ENCODE measurements at places on chromosomes 11 and 22.

DNA sequence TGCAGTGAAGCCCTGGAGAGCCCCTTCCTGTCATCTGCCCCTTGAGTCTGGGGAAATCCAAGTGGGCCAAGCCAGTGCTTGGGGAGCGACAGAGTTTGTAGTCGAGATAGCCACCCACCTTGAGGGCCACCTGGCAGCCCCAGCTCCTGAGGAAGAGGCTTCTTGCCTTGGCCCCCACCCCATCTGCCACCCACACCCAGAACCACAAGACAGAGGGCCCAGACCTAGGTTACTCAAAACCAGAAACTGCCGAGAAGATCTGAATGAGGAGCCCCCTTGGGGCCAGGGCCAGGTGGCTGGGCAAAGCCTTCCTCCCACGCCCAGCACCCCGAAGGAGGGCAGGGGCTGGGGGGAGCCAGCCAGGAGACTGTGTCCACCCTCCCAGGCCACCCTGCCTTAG, 18.8 kb upstream of the PRR5 start:
- DNase-seq, result no peak

- DNase-seq, result no peak
These were observed 2.0 kb downstream of the KCNJ11 start for GRCh38 chr11:17386331-17387084.

DNA sequence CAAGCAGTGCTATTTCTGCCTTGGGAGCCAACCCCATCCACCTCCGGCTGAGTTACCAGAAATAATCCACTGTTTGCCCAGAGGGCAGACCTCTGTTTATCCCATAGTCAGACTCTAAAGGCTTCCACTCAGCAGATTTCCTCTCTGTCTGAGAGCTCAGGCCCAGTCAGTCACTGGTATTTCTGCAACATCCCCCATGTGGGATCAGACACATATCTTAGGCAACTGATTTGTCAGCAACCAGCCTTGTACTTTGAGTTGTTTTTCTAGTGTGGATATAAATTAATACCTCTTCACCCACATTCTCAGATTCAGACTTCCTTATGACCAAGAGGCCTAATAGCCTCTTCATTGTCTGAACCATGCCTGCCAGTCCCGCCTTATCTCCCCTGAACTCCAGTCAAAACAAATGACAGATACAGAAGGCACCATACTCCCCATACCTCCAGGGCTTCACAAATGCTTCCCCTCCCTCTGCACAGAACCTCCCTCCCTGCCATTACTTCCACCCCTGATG, 193.6 kb downstream of the FAM76B start:
- no peak for DNase-seq

GRCh38 chr11:112637876-112638275, 323.3 kb upstream of the NCAM1 start:
- no peak for DNase-seq

- DNase-seq, result no peak
These were observed 178.8 kb downstream of the IGLL1 start for GRCh38 chr22:23401111-23401909.

Measured in GOT3 (cell line).